Left hindlimb (tissue), 1 donor: ENCODE measurements at places on chromosomes 16 and 17.

DNA sequence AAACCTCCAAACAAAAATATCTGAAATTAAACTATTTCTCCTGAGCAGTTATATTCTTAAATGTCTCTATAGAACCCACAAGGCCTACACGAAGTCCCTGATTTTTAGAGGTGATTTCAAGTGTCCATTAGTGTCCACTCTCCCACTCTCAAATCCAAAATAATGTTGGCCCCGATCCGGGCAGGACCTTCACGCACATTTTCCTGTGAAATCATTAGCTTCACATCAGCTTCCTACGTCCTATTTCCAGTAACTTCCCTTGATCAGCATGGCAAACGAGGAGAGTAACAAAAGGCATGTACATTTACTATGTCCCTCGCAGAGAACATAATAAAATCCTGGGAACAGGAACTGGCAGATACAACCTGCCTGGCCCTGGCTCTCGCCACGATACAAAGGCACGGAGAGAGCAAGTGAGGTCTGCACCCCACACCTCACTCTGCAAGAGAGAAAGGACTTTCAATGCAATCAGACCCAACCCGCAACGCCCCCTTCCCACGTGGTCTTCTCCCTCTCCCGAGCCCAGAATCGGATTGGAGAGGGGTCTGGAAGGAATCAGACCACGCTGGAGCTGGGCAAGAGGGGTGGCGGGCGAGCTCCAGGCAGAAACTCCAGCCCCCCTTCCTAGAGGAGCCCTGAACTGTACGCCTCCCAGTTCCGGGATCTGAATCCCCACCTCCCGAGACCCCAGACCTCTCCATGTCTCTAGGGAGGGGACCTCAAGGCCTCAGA, 17.5 kb upstream of the C17orf78 start:
- DNase-seq: peak; percentile 79

DNA sequence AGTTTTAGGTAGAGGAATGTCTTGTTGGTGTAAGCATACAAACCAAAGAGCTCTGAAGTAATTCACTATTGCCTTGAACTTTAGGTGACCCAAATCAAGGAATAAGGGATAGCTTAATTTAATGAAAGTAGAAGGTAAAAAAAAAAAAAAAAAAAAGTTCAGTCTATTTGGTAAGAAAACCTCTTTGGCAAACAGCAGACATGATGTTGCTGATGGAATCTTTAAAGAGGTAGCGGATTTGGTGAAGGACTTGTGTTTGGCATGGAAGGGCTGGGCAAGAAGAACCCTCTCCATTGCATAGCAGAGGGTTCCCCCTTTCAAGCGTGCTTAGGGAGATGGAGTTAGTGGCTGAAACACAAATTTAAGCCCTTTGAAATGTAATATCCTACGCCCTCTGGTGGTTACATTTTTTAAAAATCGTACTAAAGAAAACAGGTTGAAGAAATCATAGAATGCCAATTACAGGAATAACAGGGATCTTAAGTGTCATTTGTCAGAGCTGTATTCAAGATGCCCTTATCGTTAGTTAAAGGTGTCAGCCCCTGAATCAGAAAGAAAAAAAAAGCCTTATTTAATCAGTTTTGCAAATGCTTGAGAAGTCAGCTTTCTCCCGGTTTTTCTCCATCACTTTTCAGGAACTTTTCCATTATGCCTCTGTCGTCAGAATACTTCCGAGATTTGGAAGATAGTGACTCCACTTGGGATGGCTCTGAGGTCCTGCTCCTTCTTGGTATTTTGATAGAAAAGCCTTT, 383.1 kb downstream of the KCNJ2 start:
- DNase-seq: no peak

- DNase-seq: no peak
Observed at GRCh38 chr17:9028988-9029570, 7.8 kb downstream of the NTN1 start.

- no peak for DNase-seq
Observed at GRCh38 chr17:15479703-15480102, 12.3 kb upstream of the CDRT4 start.

DNA sequence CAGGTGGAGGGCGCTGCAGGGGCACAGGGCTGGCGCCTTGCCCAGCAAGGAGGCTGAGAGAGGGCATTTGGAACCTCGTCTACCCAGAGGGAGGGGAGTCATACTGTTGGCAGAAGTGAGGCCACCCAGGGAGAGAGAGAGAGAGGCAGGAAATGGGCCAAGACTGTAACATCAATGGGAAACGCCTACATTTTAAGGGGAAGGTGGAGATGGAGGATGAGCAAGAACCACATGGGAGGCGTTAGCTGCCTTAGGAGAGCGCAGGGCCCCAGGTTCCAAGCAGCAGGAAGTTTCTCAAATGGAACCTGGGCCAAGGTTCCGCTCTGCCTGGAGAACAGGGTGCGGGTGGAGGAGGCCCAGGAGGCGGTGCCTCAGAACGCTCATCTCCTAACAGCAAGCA, 2.7 kb upstream of the WFDC1 start:
- DNase-seq: peak; percentile 48

DNA sequence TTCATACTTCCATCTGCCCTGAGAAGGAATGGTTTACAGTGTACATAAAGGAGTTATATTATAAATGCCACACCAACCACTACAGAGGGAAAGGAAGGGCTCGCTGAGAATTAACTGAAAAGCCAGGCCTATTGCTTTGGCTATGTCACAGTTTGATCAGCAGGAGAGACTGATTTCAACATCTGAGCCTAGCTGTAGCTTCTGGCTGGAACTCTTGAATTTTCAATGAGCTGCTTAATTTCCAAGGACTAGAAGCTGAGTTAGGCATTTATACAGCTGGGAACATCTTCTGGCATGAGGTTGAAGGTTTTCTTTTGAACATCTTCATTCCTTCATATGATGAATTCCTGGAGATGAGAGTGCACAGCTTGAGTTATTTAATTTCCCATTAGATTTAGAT, 47.6 kb upstream of the GNAO1 start:
- no peak for DNase-seq

- DNase-seq: no peak
Observed at GRCh38 chr16:76639685-76640289, 362.6 kb downstream of the CNTNAP4 start.

- no peak for DNase-seq
Observed at GRCh38 chr16:57728336-57729181, 7.0 kb upstream of the KATNB1 start.

- no peak for DNase-seq
Observed at GRCh38 chr17:61208301-61209105, 191.1 kb upstream of the TBX2 start.

GRCh38 chr17:56314026-56314425, 160.8 kb downstream of the ANKFN1 start:
- no peak for DNase-seq

DNA sequence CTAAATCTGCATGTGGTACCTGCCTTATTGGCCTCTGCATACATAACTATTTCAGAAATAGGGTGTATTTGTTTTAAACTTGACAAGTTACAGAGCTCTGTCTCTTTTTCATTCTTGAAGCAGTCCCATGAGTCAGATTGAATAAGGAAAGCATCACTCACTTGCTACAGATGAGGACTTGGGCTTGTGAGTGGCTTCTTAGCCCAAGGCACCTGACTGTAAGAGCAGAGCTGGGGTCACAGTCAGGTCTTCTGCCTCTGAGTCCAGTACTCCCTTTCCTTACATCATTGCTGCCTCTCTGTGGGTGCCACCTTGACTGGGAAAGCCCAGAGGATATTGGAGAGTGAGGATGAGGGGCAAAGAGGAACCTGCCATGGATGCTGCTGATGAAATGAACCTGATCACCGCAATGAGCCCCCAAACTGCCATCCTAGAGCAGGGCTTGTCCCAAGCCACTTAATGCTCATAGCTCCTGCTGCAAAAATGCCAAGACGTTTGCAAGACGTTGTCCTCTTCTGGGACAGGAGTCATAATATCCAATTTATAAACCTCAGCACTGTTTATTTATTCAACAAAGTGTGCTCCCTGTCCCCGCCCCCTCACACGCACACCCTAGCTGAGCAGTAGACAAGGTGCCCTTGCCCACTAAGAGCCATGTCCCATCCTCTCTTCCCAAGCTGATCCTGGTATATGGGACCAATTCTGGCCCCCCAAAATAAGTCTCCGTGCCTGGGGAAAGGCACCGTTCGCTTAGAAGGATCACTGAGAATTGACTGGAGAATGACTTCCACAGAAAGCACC, 74.1 kb downstream of the CCDC182 start:
- DNase-seq: no peak

GRCh38 chr17:63434951-63435571, 11.0 kb downstream of the CYB561 start:
- no peak for DNase-seq

DNA sequence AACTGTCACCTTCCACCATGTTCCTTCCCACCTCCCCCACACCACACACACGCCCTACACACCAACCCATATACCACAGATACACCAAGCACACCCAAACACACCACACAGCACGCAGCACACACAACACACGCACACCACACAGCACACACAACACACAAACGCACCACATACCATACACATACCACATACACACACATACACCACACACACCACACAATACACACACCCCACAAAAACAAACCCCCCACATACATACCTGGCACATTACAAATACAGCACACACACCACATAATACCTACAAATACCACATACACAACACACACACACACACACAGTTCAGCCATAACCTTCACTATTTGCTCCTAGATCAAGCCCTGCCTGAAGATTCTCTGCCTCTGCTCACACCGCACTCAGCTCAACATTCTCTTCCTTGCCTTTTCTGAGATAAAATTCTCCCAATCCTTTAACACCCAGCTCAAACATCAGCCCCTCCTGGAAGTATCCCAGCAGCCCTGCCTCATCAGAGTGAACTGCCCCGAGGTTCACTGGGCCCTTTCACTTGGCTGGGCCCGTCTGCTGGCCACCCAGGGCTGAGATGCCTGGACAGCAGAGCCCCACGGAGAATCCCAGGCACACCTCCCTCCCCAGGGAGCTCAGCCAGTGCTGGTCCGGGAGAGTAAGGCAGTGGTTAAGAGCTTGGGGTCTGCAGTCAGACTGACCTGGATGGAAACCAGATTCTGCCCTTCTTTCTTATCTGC, 31.9 kb upstream of the CPNE2 start:
- DNase-seq: no peak

DNA sequence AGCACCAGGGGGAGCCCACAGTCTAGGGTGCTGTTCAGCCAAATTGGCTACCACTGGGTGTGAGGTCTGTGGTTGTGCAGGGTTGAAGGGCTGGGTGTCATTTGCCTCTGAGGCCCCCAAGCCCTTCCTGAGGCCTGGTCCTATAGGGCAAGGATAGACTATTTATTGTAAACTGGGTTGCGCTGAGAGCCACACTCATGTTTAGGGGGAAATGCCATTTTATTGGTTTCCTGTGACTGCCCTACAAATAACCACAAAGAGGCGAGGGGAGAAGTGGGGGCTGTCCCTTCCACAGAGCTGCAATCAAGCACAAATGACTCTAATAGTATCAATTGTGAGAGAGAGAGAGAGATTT, 3.6 kb upstream of the ZCCHC14 start:
- no peak for DNase-seq

GRCh38 chr16:67349172-67349571, 22.6 kb downstream of the LRRC36 start:
- no peak for DNase-seq

DNA sequence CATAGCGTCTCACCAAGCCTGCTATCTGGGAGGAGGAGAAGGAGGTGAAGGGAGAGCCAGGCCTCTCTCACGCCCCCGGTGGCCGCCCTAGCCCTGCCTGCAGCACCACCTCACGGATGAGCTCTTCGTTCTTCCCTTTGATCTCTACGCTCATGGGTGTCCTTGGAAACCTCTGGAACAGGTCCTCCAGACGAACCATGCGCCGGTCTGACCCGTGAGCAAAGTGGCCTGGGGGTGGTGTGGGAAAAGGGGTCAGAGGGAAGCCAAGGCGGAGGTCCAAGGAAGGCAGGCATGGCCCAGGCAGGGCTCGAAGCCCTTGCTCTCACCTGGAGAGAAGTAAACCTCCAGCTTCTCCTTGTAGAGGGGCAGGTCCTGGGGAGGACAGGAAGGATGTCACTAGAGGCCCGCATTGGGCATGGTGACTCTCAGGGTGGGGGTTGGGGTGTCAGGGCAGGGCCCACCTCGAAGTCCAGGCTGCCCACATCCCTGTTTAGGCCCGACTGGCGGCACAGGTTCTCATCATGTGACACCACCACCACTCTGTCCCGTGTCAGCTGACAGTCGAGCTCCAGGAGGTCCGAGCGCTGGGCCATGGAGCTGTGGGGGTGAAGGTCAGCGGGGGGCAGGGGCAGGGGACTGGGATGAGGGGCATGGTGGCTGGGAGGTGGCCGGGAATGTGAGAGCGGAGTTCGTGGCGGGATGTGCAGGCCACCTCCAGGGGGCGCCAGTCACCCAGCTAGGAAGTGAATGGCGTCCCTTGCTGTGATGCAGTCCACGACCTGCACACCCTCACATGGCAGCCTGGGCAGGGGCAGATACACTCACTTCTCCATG, 923 bp downstream of the GDPD3 start:
- no peak for DNase-seq

DNA sequence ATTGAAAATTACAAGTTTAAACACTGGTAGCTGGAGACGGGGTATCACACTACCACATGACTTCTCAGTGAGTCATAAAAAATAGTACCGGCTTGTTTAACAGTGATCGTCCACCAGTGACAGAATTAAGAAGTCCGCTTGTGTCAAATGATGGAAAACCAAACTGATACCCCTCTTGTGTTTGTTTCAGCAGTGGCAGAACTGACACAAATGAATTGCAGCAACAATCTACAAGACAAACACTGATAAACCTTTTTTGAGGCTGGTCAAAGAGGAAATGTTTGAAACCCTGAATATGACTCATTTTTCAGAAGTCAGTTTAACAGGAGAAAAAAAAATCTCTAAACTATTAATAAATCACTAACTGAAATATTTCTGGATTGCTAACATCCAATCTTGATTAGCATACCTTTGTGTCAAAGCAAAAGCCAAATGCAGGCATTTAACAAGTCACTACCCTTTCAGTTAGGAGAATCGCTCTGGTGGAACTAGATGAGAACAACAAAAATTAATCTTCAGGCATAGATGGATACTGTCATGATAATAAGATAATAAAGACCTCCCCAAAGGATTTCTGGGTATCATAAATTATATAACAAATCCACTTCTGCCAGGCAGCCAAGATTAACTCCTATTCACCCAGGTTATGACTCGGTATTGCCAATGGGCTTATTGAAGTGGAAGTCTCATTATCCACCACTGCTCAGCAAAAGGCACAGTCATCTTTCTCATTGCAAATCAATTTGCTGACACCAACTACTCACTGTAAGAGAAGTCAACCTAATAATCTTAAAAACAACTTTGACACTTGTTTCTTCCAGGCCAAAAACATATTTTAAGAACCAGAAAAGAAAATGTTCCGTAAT, 20.8 kb downstream of the DCUN1D3 start:
- no peak for DNase-seq

DNA sequence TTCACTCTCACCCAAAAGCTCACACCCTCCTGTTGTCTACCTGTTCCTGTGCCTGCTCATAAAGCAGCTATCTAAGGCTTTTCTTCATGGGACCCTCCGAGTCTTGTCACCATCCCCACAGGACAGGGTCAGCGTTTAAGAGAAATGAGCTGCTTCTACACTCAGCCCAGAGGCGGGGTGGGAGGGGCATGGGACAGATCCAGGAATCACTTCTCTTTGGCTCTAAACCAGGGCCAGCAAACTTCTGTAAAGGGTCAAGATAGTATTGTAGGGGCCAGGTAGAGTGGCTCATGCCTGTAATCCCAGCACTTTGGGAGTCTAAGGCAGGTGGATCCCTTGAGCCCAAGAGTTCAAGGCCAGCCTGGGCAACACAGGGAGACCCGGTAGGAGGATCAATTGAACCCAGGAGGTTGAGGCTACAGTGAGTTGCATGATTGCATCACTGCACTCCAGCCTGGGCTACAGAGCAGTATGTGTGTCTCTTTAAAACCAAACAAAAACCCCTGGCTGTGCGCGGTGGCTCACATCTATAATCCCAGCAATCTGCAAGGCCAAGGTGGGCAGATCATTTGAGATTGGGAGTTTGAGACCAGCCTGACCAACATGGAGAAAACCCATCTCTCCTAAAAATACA, 23.2 kb upstream of the KLHL11 start:
- no peak for DNase-seq
